ENCODE measurements at places on chromosomes 2 and 18.

GRCh38 chr2:180291552-180292421 lies 284.7 kb upstream of the CWC22 start:
- no peak for DNase-seq

GRCh38 chr2:86056590-86057331 lies 48.9 kb downstream of the POLR1A start:
- no peak for DNase-seq

DNA sequence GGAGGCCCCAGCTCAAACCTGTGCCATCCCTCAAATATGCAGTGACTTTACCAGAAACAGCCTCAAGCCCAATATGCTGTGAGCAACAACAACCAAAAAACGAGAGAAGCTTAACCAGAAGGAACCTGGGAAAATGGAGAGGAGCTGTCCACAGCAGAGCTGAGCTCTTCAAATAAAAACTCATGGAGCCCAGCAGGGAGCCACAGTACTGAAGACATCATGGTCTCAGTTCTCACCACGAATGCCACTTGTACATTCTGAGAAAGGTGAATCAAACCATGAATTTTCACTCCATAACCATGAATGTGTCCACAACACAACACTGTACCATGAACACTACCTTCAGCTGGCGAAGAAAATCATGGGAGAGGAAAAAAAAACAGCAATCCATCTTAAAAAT lies 50.5 kb downstream of the KLHL14 start:
- no peak for DNase-seq

- DNase-seq: no peak
Observed at GRCh38 chr18:79965119-79965902, 868 bp downstream of the HSBP1L1 start.

DNA sequence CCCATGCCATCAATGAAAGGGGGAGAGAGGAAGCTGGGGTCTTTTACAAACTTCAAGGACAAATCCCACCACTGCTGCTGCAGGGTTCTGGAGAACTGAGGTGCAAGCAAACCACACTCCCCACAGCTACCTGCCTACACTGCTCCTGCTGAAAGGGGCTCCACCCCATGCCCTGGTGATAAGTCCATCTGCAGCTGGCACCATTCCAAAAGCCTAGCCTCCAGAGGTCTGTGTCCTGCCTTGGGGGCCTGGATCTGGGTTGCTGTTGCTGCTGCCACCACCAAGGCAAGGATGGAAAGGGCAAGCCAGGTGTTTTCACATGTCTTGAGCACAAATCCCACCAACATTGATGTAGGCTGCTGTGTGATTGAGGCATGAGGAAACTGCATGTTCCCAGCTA lies 97.4 kb upstream of the UBE2E3 start:
- no peak for DNase-seq

DNA sequence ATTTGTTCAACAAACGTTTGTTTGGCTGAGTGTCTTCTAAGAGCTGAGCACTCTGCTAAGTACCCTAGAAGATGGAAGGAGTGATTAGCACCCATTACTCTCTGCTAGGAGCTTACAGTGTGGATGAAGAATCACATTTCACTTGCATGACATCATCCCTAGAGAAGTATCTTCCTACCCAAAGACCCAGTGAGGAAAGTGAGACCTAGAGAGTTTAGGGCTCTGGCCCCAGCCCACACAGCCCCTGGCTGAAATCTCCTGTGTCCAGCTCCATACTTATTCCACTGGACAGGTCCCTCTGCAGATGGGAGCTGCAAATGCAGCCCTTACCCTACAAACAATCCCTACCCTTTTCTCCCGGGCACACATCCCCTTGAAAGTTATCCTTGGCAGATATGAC lies 26.8 kb upstream of the EPAS1 start:
- no peak for DNase-seq

- DNase-seq: no peak
Observed at GRCh38 chr2:45567974-45568789, 42.9 kb downstream of the SRBD1 start.
